ENCODE measurements at places on chromosomes 2 and 18. TPM values are rescaled to one million over a fixed set of nuclear protein-coding genes. Genes with fewer than 3 reads are reported as not detected.

The GBX2 gene
- total RNA-seq: not detected

The SERPINB8 gene
- 23.5 TPM for total RNA-seq

The HRH4 gene
- total RNA-seq: not detected

The POTEJ gene
- total RNA-seq: not detected

- DNase-seq: no peak
Measured at GRCh38 chr2:198102856-198103255, 298.5 kb downstream of the PLCL1 start.

- DNase-seq: no peak
Measured at GRCh38 chr2:16258350-16258749, 318.0 kb downstream of the MYCN start.

DNA sequence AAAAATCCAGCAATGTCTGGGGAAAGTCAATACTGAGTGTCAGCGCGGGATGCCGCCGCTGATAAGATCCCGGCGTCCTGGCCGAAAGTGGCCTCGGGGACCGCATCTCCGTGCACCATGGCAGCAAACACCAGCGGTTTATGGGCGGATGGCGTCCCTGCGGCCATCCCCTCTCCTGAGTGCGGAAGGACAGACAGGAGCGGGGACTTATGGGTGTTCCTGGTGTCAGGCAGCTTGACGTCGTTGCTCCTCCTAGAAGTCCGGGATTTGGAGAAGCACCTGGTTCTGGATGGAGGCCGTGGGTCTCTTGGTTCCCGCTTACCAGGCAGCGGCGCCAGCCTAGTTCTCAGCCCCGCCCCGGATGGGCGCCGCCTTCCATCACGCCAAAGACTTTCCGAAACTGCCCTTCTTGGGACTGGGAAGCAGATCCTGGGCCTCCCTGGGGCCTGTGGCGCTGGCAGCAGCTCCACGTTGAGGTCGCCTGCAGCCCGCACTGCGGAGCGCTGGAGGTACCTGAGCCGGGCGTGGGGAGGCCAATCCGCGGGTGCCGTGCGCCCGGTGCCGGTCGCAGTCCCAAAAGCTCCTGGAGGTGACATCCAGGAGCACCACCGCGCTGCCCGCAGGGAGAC lies 119.1 kb downstream of the CCDC74A start:
- no peak for DNase-seq

DNA sequence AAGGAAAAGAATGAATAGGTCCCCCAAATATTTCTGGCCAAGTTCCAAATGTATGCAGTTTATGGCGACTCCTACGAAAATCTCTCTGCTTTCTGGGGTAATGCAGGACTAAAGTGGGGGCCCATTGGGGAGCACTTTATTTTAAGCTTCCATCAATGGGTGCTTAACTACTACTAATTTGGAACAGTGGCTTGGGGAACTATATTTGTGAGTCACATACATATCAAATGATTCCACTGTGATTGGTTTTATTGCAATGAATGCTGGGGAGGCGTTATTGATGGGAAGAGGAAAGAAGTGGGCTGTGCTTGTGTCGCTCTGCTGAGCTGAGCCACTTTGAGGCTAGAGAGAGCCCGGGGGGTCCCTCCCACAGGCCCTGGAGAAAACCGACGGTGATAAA lies 560.4 kb upstream of the SALL3 start:
- DNase-seq: no peak

DNA sequence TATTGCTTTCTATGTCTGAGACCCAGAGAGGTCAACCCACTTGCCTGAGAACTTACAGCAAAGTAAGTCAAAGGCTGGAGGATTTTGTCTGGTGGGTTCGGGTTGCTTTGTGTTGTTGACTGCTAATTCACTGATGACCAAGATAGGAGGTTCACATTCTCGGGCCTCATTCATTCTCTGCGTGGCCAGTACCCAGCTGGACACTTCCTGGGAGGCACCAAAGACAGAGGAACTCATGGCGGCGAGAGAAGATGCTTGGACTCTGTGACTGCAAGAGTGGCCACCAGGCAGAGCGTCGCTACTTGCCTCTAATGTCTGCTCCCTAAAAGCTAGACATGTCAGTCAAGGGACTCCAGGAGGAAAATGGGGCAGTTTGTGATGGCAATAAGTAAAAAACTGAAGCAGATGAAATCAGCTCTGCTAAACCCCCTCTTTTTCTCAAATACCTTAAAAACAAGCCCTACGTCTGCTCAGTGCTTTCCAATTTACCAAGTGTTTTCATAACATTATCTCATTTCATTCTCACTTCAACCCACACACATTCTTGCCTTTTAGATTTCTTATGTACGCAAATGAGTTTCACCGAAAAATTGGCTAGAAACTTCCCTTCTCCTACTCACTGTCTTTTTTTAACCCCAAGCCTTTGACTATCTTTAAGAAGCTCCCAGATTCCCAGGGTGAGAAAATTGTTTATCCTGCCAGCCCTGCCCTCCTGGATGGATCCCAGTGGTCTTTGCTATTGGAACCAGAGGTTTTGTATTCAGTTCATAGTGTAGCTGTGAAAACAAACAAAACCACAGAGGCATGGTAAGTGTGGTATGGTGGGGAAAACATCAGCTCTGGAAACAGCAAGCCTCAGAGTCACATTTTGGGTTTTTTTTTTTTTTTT lies 4.9 kb upstream of the LBH start:
- peak; percentile 19 for DNase-seq

GRCh38 chr2:185522472-185522871 lies 216.1 kb upstream of the FSIP2 start:
- no peak for DNase-seq

DNA sequence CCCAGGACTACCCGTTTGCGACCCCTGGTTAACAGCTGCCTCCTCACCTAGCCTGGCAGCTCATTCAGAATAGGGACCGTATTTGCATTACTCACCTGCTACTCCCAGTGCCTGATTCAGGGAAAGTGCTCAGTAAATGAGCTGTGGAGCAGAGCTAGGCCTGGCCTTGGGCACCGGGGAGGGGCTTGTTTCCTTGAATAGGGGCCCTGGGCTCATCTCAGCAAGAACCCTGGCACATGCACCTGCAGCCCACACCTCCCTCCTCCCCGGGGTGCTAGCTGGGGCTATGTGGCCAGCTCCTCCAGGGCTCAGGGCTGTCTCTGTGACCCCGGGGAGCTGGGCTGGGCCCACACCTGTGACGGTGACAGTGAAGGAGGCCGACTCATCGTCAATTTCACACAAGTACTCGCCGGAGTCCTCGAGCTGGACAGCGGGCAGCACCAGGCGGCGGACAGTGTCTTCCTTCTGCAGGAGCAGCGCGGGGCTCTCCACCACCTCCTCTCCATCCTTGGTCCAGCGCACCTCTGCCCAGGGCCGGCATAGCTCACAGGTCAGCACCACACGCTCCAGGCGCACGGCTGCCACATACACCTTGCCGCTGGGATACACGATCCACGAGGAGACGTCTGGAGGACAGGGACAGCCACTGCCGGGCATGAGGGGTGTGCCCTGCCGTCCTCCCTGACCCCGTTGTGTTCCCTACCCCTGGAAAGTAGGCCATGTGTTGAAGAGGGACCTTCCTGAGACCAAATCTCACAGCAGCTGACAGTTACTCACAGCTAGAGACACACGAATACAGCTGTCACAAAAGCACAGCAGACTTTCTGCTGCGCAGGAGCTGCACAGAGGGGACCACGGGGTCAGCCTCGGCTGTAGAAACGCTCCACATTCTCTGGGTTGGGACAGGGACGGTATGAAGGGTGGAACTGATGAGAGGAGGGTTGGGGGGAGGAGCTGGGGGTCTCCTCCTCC lies 9.0 kb downstream of the OBSL1 start:
- DNase-seq: no peak

DNA sequence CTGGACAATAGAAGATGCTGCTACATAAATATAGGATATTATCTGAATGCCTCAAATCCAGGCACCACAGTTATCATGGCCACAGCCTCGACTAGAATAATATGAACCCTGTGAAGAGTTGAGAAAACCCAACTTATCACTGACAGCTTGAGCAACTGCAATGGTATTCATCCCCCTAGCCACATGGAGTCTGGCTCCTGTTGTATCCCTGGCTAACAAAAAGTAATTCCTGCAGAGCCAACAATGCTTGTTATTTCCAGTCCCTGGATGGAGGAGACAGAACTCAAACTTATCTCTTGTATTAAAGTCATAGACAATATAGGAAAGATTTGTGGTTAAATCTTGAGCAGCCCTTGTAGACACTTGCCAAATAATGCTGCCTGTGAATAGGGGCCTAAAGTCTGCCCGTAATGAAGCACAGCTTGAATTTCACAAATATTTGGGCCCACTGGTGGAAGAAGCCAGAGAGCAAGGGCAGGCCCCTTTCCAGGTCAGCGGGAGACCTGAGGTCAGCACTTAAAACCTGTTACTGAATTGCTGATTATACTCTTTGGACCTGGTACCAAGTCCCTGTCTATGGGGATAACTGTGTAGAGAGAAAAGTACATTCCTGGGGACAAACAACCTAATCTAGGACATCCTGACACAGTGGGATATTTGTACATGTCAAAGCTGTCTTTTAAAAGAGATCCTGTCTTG lies 28.4 kb upstream of the SUCLG1 start:
- DNase-seq: no peak

GRCh38 chr2:16931441-16931840 lies 265.8 kb upstream of the CYRIA start:
- no peak for DNase-seq

DNA sequence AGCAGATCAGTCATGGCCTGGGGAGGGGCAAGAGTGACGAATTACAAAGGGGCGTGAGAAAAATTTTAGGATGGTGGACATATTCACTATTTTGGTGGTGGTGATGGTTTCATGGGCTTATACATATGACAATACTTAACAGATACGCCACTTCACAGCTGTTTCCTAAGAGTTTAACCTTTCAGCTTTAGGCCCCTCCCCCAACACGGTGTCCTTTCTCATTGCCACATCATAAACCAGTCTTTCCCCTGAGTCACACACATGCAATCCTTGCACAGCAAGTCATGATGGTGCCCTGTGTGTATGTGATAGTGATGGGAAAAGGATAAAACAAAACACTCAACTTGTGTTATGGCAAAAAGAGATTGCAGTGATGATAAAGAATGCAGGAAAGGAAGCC lies 47.6 kb upstream of the IL1R1 start:
- DNase-seq: peak; percentile 99

DNA sequence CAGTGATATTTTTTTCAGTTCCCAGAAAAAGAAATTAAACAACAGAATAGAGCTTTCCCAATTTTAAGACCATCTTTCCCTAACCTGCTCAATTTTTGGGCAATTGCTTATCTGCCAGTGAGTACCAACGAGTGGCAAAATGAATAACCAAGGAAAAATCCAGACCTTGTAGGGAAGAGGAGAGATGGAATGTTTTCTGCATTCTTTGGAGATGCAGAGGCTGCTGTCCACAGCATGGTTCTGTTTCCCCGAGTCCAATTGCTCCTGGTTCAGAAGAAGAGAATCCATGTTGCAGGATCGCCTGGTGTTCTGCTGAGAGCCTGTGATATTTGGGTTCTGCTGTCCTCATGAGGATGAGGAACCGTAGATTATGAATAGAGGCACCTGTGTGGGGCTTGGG lies 68.2 kb upstream of the MGAT5 start:
- no peak for DNase-seq

- peak; percentile 28 for DNase-seq
Measured at GRCh38 chr2:58967736-58968135, 726.6 kb upstream of the FANCL start.

GRCh38 chr2:40937284-40937683 lies 485.4 kb upstream of the SLC8A1 start:
- DNase-seq: no peak

DNA sequence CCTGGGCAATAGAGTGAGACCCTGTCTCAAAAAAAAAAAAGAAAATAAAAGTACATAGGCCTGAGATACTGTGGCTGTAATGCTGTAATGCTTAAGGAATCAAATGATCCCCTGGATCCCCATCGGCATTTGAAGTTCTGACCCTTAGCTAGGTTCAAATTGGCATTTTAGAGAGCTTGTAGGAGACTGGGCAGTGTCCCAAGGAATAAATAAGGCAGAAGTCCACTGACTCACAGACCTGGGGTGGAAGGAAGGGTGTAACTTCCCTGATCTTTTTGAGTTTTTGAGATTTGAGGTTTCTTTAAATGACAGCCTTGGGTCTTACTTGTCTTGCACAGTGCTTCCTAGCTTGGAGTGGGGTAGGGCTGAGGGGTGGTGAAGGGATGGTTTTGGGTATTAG lies 553.7 kb downstream of the SLC4A3 start:
- no peak for DNase-seq

DNA sequence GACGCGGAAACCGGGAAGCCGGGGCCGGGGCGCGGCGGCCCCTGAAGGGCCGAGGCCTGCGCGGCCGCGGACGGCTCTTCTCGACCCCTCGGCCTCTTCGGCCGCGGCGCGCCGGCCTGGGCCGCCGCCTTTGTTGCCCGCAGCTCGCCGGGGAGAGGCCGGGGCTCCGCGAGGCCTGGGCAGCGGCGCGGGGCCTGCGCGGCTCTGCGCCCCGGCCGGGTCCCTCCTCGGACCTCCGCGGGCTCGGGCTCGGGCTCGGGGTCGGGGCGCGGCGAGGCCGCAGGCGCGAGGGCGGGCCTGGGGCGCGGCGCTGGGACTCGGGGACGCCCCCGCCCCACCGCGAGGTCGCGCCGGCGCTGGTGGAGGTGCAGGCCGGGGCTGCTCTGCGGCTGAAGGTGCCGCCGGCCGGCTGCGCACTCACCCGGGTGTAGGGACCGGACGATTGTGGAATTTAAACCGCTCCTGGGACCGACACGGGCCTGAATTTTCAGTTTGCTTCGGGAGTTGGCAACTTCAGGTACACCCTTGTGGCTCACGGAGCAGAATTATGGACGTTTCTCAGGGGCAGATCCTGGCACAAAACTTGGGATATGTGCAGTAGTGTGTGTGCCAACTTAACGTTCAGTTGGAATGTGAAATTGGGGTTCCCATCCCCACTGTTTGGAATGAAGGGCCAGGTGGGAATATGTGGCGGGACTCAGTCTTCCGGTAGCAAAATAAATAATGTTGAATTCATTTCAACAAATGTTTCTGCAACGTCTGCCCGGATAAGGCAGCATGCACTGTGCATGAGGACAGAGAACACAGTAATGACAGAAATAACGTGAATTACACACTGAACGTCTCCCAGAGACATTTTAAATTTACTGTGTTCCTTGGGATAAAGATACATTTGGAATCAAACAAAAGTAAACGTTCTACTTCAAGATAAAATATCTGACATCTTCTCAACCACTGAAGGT lies 787 bp downstream of the SOCS6 start:
- no peak for DNase-seq

Data from fibroblast of villous mesenchyme (primary cell).